ENCODE measurements at places on chromosomes 1 and 21.

- DNase-seq = no peak
These were observed 27.3 kb downstream of the ABL2 start for GRCh38 chr1:179202161-179202560.

DNA sequence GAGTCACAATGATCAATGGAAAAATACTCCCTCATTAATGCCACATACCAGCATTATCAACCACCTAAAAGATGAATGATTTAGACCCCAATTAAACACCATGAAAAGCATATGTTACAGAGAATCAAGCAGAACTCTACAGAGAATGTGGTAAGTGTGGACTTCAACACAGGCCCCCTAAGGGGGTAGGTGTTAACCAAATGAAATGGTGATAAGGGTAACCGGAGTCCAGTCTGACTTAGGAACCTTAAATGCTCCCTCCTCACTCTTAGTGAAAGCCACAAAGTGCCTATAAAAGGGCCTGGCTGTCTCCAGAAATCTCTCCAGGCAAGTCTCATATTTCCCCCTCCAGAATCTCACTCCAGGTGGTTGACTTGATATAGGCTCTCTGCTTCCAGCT is 149.2 kb upstream of the FOXD3 start:
- DNase-seq = no peak

- DNase-seq = no peak
These were observed 1.6 kb upstream of the NKAIN1 start for GRCh38 chr1:31241321-31241720.

DNA sequence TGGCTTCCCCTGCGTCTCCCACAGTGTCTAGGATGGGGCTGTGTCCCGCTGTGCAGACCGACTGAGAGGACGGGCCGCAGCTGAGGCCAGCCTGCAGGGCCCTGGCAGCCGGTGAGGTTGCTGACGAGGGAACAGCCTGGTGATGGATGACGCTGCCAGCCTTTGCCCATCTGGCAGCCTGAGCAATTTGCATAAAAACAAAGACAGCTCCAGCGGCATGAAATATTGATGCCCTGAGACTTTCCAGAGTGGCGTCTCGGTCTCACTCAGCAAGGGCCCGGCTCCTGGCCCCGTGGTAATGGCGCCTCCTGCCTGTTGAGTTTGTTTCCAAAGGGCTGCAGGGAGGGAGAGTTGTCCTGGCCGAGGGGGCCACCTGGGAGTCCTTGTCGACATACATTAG is 19.1 kb upstream of the KCNA10 start:
- DNase-seq = no peak

DNA sequence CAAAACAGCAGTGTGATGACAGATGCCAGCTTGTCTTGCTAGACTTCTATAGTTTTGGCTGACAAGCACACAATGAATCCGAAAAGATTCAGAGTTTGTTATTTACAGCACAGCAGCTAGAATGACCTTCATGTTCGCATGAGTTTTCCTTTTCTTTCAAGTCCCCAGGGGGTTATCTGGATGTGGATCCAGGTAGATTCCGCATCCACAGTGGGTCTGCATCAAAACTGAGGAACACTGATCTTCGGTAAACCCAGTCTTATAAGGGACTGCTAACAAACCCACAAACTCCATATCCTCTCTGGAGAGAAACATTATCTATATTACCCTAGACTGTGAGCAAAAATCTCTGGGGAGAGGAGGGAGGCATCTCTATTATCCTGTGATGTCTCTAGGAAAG is 69.0 kb upstream of the DEPDC1 start:
- no peak for DNase-seq

GRCh38 chr1:6220236-6220635 is 14.3 kb downstream of the RNF207 start:
- no peak for DNase-seq

GRCh38 chr1:47564570-47564969 is 126.7 kb downstream of the FOXD2 start:
- no peak for DNase-seq

- peak; percentile 21 for DNase-seq
These were observed 27.6 kb downstream of the CD244 start for GRCh38 chr1:160834945-160835565.

DNA sequence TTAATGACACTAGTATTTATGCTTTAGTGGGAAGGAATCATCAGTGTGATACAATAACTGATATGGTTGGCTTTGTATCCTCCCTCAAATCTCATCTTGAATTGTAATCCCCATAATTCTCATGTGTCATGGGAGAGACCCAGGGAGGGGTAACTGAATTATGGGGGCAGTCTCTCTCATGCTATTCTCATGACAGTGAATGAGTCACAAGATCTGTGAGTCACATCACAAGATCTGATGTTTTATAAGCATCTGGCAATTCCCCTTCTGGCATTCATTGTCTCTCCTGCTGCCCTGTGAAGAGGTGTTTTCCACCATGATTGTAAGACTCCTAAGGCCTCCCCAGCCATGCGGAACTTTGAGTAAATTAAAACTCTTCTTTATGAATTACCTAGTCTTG is 1760.3 kb downstream of the NCAM2 start:
- DNase-seq = no peak

DNA sequence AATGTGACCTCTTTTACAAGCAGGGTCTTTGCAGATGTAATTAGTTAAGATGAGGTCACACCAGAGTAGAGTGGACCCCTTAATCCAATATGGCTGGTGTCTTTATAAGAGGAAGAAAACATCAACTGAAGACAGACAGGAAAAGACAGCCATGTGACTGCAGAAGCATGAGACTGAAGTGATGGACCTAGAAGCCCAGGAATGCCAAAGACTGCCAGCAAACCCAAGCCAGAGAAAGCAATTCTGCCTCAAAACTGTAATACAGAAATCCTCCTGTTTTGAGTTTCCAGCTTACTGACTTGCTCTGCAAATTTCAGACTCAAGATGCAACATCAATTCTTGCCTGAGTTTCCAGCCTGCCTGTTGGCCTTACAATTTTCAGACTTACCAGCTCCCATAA is 17.3 kb downstream of the ENAH start:
- DNase-seq = no peak

DNA sequence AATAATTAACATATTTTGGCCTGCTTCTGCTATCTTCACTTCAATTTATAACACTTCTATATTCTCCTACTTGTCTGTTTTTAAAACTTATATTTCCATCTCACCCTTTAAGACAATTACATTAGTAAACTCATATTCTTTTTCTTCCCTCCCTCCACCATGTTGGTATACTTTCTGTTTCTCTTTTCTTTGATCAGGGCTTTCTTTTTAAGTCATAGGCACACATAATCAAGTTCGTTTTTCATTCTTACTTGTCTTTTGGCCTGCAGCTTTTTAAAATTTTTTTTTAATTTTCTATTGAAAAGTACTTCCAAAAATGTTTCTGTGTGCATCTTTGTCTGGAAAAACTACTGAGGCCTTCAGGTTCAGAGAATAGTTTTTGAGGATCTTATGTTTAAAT is 2.3 kb downstream of the PYHIN1 start:
- no peak for DNase-seq

DNA sequence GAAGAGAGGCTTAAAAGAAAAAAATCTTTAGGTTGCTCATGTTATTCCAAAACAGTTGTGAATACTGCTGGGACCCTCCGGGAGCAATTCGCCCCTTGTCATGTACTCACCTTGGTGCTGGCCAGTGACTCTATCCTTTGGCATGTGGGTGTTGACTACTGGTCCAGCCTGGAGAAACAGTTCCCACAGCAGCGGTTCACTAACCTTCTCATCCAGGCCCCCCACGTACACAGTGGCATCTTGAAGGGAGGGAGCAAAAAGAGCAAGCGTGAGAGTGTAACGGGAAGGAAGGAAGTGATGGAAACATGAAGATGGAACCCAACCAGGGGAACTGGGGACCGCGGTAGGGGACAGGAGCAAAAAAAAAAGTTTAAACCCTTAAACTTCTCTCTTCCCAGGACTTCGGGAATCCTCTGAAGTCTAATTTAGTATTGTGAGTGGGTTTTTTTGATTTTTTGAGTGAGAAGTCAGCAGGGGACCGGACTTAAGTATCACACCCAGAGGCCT is 494 bp downstream of the SF3B4 start:
- DNase-seq = no peak

- DNase-seq = no peak
These were observed 253.8 kb downstream of the DYRK1A start for GRCh38 chr21:37620401-37620800.

- DNase-seq = no peak
These were observed 253.2 kb downstream of the NPHP4 start for GRCh38 chr1:5738911-5739462.

DNA sequence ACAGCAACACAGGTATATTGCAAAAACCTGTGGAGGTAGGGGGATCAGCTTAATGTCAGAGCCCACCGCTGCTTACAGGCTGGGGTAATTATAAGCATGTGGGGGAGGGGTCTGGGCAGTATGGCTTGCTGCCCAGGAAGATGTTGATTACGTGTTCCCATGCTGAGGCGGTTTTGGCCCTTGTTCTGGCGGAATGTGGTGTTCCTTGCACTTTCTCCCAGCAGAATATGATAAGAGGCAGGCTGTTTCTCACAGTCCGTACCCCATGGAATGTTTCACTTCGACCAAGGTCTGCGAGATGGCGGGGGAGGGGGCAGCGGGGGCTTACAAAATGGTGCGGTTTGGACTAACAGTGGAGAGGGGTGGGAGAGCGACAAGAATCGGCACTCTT is 9.8 kb upstream of the HPCAL4 start:
- no peak for DNase-seq

- DNase-seq = no peak
These were observed 108.7 kb downstream of the KCNJ15 start for GRCh38 chr21:38365521-38365920.

DNA sequence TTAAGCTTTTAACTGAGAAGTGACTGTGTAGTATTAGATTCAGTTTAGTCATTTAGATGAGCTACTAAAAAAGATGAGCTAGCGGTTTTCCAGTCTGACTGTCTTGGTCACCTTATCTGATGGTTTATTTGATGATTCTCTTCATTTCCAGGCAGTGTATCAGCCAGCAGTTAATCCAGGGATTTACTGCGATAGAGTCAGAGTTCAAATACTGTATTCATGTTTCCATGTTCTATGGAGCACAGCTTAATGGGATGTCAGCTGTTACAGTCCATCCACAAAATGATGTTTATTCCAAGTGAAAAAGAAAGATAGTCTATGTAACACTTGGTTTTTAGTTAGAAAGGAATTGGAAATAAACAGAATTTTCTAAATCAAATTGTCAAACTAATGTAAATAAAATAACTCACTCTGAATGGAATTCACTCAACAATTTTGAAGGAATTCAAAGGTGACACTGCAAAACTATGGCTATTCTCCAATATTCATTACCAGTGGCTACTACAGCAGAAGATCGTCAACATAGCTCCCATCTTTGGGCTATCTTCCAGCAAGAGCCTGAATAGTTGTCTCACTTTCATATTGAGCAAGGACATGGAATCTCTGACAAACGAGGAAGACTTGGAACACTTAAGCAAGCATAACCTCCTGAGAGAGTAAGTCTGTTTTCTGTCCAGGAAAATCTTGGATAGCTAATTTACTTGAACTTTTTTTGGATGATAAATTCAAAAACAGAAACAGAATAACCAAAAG is 54.6 kb upstream of the DPT start:
- DNase-seq = no peak

DNA sequence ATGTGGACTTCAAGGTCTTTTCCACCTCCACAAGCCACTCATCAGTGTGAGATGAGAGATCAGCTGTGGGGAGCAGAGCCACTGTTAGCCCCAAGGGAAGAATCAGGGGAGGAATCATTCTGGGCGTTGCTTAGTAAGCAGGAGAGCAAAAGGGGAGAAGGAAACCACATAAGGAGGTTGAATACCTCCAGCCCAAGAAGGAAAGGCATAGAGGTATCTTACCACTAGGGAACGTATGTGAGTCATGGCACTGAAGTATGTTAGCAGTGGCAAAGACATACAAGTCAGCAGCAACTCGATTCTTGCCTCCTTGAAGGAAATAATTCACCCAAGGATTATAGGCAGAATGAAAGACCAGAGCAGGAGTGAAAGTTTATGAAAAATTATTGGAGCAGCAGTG is 31.6 kb upstream of the SLC5A9 start:
- no peak for DNase-seq

DNA sequence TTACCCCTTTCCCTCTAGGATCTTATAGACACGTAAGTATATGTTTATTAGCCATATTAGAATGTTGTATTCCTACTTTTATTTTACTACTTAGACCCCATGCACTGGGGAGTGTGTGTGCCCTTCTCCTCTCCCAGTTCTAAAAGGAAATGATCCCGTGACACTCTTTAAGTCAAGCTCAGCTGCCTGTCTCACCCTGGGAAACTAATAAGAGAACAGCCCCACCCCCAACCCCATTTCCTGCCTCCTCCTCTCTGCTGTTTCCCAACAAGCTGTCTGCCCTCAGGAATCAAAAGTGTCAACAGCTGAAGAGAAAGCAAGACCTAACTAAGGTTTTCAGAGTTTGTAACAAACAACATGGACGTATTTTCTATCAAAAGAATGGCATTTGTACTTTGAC is 92.6 kb upstream of the VAV3 start:
- no peak for DNase-seq

GRCh38 chr1:68230484-68230802 is 1.9 kb downstream of the WLS start:
- no peak for DNase-seq

- DNase-seq = no peak
These were observed 88.4 kb downstream of the ADGRL4 start for GRCh38 chr1:78918157-78918556.

DNA sequence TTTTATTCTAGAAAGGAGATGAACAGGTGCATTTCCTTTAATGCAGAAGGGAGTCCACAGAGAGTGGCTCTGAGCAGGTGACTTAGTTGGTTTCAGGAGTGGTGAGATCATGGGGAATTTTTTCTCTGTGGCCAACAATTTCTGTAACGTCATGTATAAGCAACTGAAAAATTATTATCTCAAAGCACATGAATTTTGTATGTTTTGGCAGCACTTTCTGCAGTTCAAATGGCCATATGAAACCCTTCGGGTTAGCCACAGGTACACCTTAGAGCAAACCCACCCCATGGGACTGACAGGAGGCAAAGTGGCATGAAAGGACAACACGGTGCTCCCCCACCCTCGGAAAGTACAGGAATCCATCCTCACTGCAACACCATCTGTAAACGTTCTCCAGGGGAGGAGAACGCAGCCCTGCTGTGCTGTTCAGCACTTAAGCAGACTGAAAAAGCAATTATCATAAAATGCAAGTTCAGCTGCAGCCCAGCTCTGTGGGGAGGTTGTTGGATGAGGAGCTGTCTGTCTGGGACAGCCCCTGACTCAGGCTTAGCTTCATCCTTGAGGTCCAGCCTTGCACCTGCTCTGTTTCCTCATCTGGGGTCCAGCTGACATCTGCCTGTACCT is 55.8 kb upstream of the CLDN14 start:
- DNase-seq = peak; percentile 24

- no peak for DNase-seq
These were observed 1.9 kb downstream of the ZBTB7B start for GRCh38 chr1:155004352-155005075.

GRCh38 chr1:22563671-22564602 is 648 bp downstream of the EPHA8 start:
- DNase-seq = no peak

DNA sequence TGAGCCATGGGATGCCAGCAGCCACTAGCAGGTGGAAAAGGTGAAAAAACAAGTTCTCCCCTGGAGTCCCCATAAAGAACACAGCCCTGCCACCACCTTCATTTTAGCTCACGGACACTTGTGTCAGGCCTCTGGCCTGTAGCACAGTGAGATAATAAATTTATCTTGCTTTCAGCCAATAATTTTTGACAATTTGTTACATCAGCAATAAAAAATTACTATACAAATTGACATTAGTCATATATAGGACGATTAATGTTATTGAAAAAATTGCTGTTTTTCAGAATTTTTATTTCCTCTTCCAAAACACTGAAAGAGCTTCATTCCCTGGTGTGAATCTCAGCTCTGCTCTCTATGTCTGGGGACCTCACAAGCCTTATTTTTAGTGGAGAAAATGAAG is 152.9 kb upstream of the ETV3 start:
- DNase-seq = no peak

Data from GM19239 (cell line).